Left ventricle myocardium superior (tissue), 1 donor: ENCODE measurements at places on chromosomes 7 and 10.

- DNase-seq = no peak
These were observed 270.1 kb downstream of the TCERG1L start for GRCh38 chr10:131041441-131041840.

DNA sequence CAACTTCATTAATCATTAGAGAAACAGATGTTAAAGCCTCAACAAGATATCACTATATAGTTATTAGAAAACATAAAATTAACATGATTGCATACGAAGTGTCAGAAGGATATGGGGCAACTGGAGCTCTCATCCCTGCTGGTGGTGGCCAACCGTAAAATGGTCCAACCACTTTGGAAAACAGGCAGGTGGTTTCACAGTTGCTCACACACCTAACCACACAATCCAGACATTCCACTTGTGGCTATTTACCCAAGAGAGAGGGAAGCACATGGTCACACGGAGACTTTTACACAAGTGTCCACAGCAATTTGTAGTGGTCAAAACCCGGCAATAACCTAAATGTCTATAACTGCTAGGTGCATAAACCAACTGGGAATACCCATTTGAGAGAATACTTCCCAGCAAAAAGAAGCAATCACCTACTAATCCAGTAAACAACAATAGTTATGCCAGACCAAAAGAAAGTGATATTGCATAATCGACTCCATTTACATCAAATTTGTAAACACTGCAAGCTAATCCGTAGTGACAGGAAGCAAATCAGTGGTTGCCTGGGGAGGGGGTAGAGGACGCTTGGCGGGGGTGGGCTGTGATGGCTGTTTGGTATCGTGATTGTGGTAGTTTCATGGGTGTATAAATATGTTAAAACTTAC, 91.8 kb downstream of the LARP4B start:
- no peak for DNase-seq

GRCh38 chr7:14252458-14252857, 263.0 kb upstream of the ETV1 start:
- DNase-seq = peak; percentile 27

DNA sequence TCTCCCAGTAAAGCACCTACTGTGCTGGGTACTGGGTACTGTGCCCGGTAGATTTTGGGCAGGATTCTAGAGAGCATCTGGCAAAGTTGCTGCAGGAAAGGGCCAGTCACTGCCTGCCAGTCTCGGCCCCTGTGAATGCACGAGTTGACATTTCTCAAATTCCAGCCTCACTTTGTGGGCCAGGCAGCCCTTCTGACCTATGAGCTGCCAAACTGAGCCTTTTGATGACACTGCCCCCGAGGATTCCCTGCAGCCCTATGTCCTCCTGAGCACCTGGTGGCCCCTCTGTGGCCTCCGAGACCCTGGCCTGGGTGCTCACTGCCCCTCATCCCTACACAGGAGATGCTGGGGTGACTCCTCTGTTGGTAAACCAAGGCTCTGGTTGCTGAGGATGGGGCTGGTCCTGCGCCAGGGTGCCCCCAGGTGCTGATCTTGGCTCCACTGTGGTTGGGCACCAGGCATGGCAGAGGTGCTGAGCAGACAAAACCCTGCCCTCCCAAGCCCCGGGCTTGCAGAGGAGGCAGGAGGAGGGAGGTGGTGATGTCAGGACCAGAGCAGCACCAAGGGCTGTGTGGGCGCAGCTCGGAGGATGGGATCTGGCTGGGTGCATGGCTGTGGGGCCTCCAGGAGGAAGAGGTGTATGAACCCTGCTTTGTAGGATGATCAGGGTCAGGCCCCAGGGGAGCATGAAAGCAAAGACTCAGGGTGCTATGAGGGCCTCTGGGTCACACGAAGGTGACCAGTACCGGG, 16.2 kb downstream of the LHPP start:
- DNase-seq = no peak

- DNase-seq = no peak
These were observed 376.0 kb downstream of the GALNT17 start for GRCh38 chr7:71507680-71508602.

GRCh38 chr10:122703483-122704448, 4.1 kb upstream of the C10orf120 start:
- peak; percentile 83 for DNase-seq

GRCh38 chr7:134755422-134756022, 23.9 kb upstream of the CALD1 start:
- DNase-seq = peak; percentile 44

DNA sequence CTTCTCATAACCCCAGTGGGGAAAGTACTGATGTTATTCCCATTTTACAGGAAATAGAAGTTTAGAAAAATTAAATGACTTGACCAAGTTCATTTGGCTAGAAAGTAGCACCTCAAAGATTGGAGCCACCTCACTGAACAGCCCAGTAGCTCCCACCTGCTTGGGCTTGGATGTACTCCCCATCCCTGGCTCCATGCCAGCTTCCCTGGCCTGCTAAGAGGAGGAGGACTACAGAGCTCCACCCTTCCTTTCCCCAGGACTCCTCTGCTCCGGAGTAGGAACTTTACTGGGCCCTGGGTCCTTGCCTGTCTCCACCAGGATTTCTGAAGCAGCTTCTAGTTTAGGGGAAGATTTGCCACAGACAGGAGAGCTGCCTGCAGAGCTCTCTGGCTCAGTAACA, 3.1 kb downstream of the HPS6 start:
- DNase-seq = peak; percentile 62

GRCh38 chr7:41872966-41873365, 170.1 kb upstream of the INHBA start:
- DNase-seq = no peak

GRCh38 chr10:91800756-91801155, 2.5 kb downstream of the TNKS2 start:
- no peak for DNase-seq

DNA sequence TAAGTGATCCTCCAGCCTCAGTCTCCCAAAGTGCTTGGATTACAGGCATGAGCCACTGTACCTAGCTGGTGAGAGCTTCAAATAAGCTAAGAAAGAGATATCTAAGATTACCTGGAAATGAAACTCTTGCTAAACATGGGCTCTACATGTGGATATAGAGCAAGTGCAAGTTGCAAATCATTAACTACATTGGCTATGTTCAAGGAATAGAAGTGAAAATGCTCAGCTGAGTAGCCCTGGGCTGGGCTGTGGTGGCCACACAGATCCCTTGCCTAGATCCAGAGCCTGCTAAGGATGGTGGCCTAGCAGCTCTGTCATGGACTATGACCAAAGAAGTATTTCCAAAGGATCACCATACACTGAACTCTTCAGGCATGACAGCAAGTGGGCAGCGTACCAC, 209.3 kb downstream of the PLXNA4 start:
- no peak for DNase-seq

GRCh38 chr10:98404571-98405359, 10.2 kb downstream of the PYROXD2 start:
- no peak for DNase-seq

DNA sequence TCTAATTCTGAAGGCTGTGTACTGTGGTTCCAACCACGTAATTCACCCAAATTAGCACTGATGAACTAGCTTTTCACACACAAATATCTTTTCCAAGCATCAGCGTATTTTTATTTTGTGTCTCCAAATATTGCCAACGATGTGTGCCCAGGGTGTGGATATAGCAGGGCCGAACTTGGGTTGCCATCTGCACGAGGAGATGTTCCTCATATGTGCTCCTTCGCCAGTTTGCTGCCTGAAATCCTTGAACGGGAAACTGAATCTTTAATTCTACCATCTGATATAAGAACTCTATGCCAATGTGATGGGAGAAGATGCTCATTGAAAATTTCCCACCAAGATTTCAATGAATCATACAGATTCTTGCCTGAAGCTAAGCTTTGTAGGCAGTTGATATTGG, 121.5 kb upstream of the ZNF438 start:
- no peak for DNase-seq

GRCh38 chr10:9061871-9062270, 1007.4 kb downstream of the GATA3 start:
- no peak for DNase-seq

DNA sequence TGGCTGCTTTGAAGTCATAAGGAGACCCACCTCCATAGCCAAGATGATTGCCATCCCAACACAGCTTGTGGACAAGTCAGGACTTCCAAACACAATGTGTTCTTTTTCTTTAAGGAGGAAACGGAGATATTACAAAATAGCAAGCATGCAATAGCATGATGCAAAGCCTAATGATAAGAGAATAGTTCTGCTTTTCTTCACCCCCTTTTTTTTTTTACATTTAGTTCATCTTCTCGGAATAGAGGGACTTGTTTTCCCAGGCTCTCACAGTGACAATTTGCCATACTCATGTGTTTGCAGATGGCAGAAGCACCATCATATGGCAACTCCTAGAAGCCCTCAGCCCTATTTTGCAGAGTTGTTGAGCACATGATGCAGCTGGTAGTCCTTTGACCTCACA, 119.8 kb downstream of the ITGB8 start:
- no peak for DNase-seq

- DNase-seq = no peak
These were observed 229.7 kb upstream of the KCND2 start for GRCh38 chr7:120043250-120043649.

DNA sequence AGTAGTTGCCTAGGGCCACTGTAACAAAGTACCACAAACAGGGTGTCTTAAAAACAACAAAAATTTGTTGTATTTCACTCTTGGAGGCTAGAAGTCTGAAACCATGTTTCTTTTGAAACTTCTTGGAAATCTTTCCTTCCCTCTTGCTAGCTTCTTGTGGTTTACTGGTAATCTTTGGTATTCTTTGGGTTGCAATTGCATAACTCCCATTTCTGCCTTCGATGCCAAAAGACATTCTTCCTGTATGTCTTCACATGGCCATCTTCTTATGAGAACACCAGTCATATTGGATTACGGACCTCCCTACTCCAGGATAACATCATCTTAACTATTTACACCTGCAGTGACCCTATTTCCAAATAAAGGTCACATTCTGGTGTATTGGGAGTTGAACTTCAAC, 357.4 kb downstream of the PPP1R3A start:
- DNase-seq = no peak

DNA sequence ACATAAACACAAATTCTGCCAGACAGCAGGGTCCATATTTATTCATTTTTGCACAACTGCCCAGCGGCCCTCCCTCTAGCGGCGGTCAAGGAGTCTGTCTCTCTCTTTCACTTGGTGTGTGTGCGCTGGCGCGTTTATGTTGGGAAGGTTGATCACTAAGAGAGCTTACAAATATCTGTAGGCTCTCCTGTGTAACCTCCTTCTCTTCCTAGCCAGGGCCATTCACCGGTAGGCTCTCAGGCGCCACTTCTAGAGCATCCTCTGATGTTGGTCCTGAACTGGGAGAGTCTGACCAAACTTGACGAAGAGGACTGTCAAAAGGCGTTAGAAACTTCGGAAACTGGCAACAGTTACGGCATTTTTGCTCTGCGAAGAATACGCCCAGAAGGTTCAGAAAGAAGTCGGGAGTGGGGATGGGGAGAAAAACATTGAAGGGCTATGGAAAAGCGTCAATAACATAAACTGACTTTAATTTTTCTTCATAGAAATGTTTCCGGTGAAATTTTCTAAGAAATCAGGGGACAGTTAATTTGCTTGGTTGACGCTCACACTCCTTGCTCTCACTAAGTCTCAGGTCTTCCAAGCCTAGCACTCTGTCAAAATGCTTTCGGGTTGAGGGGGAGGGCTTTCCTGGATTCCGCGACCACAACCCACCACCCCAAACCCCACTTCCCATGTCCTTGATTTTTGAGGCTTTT, 731.1 kb downstream of the ZWINT start:
- DNase-seq = no peak

GRCh38 chr10:94194256-94194655, 168.5 kb downstream of the NOC3L start:
- no peak for DNase-seq

- DNase-seq = no peak
These were observed 236.6 kb downstream of the CDK14 start for GRCh38 chr7:90832726-90833125.

DNA sequence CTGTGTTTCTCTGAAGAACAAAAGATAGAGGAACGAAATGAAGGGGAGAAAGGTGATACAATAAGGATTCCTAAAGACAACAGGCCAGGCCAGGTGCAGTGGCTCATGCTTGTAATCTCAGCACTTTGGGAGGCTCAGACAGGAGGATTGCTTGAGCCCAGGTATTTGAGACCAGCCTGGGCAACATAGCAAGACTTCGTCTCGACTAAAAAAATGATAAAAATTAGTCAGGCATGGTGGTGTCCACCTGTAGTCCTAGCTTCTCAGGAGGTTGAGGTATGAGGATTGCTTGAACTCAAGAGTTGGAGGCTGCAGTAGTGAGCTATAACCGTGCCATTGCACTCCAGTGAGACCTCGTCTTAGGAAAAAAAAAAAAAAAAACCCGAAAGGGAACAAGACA, 41.4 kb upstream of the FAM3C start:
- DNase-seq = no peak

GRCh38 chr10:73095481-73096021, 1.1 kb downstream of the P4HA1 start:
- DNase-seq = peak; percentile 54

GRCh38 chr7:108628678-108629077, 59.0 kb downstream of the DNAJB9 start:
- DNase-seq = no peak

GRCh38 chr7:65444899-65445823, 71.5 kb downstream of the ZNF92 start:
- DNase-seq = no peak

- peak; percentile 15 for DNase-seq
These were observed 4.0 kb downstream of the VSIR start for GRCh38 chr10:71769279-71769823.

DNA sequence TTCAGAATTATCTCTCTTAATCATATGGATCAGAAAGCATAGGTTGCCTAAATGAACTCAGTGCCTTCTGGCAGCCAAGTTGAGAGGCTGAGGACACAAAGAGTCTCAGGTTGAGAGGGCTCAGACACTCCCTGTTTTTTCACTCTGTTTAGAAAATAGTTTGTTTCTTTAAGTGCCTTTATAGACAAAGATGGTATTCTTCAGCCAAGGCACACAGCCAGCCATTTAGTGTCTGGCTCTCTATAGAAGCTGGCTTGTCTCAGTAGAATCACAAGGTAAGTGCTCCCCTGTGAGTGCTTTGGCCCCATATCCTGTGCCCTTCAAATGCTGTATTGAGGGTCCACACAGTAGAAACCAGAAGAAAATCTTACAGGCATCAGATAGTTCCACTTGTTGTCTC, 3.6 kb downstream of the GPR158 start:
- DNase-seq = no peak

GRCh38 chr10:104307576-104308438, 30.5 kb downstream of the ITPRIP start:
- no peak for DNase-seq

GRCh38 chr10:124743191-124744101, 732 bp downstream of the FAM53B start:
- DNase-seq = peak; percentile 69

- DNase-seq = peak; percentile 14
These were observed 88.7 kb downstream of the FAM53B start for GRCh38 chr10:124655191-124656112.
